ENCODE measurements at places on chromosomes 11 and 22. TPM values are rescaled to one million over a fixed set of nuclear protein-coding genes. Genes with fewer than 3 reads are reported as not detected.

- peak; percentile 95 for DNase-seq
These were observed 5.6 kb downstream of the RGL4 start for GRCh38 chr22:23696326-23696851.

GRCh38 chr11:57144075-57144474, 37.7 kb upstream of the LRRC55 start:
- DNase-seq: no peak

DNA sequence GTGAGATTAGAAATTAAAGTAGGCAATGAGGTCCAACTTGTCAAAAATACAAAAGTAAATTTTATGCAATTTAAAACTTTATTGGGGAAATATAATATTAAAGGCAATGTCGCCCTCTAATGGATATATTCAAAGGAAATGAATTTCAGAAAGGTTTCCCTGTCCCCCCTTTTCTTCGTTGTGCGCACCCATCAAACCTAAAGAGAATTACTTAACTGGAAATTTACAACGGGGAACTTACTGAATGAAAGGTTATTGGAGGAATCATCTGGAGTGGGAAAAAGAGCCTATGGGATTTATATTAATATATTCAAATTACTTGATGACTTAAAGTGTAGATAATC, 1.7 kb upstream of the ABTB2 start:
- no peak for DNase-seq

GRCh38 chr22:19321757-19322156, 30.2 kb upstream of the CLTCL1 start:
- no peak for DNase-seq

DNA sequence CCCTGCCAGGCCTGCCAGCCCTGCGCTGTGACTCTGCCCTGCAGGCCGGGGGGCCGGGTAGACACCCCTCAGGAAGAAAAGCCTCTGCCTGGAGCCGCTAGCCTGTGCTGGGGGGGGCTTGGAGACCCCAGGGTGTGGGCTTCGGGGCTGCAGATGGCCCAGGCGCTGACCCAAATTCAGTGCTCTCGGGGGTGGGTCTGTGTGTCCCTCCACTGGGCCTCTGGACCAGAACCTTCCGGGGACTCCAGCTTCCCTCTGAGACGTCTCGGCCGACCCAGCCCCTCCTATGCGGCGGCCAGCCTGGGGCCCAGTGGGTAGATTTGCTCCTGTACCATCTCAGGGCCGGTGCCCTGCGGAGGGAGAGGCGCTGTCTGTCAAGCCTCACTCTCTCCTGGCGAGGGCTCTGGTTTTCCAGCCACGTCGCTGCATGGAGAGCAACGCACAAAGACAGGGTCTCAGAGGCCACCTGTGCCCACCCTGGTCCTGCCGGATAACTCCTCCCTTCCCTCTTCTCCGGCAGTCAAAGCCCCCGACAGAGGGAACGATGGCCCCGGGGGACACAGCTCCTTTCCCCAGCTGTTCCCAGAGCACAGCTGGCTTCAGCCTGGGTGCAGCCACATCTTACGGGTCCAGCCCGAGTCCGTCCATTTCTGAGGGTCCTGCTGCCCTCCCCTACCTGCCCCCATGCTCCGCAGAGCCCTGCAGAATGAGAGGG, 40.1 kb upstream of the TOLLIP start:
- no peak for DNase-seq

Gene TTC36
- total RNA-seq: 0.82 TPM

Gene MRGPRF
- total RNA-seq: not detected
